ENCODE measurements at places on chromosomes 3 and 15.
A peak's percentile ranks its signal among the peaks of the same experiment; 100 is the strongest.

DNA sequence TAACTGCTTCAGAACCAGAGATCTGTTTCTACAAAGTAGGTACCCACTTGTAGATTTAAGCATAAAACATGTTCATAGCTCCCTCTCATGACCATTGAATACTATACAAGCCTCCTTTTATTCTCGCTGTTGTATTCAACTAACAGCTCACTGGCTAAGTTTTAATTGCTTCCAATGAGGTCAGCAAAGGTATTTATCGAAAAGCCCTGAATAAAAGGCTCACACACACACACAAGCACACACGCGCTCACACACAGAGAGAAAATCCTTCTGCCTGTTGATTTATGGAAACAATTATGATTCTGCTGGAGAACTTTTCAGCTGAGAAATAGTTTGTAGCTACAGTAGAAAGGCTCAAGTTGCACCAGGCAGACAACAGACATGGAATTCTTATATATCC, at the start of gene FGF7:
FGF7 (plus strand) TSS at position 222 of the 400 bp plus-strand sequence. CDS start 1,056 bp downstream, outside the sequence.
- DNase-seq = peak; percentile 64

- no peak for DNase-seq
Observed at GRCh38 chr3:102183623-102184022, 251.2 kb upstream of the ZPLD1 start.

DNA sequence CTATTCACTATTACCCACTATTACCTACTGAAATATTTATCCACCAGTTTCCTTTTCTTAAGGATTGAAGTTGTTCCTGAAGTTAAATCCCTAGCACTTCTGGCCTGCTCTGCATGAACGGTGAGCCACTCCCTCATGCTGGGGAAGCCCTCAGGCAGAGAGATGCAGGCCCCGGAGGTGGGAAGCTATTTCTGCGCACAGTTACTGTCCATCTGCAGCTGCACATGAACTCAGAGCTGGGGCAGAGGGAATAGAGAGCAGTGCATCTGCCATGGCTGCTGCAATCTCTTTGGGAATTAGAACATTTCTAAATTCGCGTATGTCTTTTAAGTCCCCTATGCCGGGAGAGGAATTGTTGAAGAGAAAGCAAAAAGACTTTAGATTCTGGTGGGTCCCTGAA, 6.3 kb upstream of the GALNT15 start:
- no peak for DNase-seq

GRCh38 chr3:20012164-20012563, at the start of gene PP2D1:
PP2D1 (minus strand) TSS chr3:20012264; CDS start chr3:20012072, 192 bp downstream.
- DNase-seq = peak; percentile 6

GRCh38 chr3:153974614-153975013, 146.6 kb upstream of the ARHGEF26 start:
- no peak for DNase-seq

DNA sequence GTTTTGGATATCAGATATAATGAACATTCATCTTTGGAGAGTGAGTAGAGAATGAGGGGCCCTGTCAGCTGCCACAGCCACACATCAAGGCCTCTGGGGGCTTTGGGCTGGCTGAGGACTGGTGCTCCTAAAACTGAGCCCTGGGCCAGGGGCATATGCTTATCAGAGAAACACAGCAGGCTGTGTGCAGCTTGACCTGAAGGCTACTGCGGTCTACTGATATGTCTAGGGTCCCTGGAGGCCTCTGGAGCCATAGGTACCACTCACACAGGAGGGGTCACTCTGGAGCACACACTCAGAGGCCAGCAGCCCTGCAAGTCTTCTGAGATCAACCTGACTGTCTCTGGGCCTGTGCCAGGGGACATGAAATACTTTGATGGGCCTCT, 7.6 kb downstream of the TF start:
- DNase-seq = no peak

- no peak for DNase-seq
Observed at GRCh38 chr15:73369154-73369694, 466 bp upstream of the HCN4 start.

GRCh38 chr3:190996181-190996775, 133.8 kb upstream of the GMNC start:
- no peak for DNase-seq

DNA sequence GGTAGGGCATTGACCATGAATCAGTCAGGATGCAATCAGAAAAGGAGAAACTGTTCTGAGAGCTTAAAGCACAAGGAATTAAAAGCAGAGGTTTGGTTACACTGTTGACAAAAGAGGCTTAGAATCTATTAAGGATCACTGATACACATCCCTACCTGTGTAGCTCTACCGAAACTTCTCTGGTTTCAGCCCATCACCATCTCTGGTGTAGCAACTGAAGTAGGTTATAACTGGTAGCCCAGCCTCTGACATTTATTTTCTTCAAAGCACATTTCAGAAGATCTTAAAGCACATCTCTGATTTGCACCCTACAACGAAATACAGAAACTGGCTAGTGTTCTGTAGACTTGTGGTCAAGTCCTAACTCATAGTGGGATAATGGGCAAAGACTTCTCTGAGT, 283.7 kb downstream of the GBE1 start:
- DNase-seq = no peak

DNA sequence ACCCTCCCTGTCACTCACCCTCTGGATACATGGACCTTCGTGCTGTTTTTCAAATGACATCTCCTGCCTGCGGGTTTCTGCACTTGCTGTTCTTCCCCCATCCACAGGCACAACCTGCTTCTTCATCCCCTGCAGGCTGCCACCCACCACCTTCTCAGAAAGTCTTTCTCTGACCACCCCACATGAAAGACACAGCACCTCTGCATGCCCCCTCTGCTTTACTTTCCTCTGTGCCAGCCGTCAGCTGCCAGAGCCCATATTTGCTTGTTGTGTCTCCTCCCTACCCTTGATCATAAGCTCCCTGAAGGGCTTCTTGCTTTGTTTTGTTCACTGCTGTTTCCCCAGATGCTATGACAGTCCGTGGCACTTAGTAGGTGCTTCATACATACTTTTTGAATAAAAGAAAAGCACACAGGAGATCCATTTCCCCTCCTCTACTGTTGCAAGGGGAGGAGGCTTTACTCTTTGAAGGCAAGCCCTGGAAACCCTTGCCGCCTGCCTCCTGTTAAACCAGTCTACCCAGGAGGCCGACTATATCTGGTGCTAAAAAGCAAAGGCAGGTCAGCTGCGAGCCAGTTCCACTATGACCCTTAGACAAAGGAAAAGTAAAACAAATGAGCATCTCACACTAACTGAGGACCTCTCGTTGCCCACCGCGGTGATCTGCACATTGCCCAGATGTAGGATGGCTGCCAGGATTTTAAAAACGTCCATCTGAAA, 31.9 kb downstream of the MYO5C start:
- DNase-seq = no peak

DNA sequence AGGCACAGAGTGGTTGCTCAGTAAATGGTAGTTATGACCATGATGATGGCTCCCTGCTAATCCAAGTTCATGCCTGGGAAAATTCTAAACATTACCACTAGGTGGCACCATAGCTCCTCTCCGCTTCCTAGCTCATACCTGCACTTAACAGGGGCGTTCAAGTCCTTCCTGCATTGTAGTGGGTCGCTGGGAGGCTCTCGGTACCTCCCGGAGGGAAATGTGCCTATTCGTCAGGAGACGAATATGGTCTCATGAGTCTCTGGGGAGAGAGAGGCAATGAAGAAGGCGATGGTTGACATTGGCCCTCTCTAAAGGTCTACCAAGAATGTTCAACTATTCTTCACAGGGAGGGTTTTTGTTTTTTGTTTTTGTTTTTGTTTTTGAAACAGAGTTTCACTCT, 10.9 kb downstream of the MESP1 start:
- DNase-seq = peak; percentile 74

- DNase-seq = no peak
Observed at GRCh38 chr3:20288050-20288449, 102.0 kb upstream of the SGO1 start.

DNA sequence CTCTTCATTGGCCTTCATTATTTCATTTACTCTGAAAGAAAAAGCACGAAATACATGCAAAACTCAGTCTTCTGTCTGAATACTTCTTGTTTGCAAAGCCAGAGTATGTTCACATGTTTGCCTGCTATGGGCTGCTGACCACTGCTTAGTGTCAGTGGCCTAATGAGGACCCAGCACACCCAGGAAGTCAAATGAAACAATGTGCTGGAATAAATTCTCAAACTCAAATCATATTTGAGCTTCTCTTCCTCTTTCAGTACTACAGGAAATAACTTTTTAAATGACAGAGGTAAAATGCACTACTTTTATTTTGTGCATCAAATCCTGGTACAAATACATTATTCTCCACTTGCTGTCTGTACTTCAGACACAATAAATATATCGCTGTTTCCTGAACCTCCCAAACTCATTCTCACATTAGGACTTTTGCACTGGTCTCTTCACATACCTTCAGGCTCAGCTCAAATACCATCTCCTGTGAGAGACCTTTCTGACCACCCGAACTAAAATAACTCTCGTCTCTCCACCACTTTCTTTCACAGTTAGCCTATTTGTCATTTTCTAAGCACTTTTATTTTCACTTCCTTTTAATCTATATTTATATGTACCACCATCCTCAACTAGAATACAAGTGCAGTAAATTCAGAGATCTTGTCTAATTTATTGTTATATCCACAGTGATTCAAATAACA, 176.8 kb downstream of the TUSC7 start:
- no peak for DNase-seq

- no peak for DNase-seq
Observed at GRCh38 chr3:193843474-193844301, 250.7 kb downstream of the OPA1 start.

DNA sequence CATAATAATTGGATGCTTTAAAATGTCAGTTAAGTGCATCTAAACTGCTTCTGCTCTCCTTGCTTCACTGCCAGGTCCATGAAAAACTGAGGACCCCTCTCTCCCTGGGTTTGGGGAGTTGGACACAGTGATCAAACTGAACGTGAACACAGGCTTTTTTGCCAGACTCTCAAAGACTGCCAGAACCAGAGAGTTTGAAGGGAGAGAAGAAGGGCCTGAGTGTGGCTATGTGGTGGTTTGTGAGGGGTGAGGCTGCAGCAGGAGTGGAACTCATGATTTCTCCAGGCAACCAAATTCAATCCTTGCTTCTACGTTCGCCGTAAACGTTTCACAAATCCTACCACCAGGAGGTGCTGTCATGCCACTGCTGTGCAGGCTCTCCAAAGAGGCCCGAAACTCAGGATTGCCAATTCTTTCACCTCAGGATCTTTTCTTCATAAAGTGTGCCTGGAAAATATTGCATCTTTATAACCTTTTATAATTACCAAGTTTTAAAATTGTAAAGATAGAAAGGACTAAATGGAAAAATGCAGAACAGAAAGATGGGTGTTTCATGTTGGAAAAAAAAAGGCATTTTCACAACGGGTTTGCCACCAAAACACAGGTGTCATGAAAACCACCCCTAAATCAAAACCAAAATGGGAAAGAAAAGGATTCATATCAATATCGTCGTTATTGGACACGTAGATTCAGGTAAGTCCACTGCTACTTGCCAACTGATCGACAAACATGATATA, 19.7 kb downstream of the TM4SF4 start:
- peak; percentile 62 for DNase-seq

GRCh38 chr15:55687792-55688191, 55.2 kb downstream of the PRTG start:
- no peak for DNase-seq

DNA sequence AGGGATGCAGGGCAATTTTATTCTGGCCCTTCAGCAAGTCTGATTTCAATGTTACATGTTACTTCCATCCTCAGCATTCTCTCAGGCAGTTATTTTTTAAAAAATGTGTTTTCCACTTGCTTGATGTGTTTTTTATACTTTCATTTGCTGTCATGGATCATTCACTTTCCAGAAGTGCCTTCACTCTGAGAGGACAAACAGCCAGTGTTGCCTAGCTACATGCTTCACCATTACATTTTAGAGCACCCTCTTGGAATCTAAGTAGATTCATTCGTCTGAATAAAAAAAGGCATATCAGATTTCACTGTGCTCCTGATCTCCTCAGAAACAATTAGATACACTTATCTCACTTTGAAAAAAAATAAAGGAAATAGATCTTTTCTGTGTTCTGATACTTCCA, 93.6 kb upstream of the POU1F1 start:
- no peak for DNase-seq

- DNase-seq = no peak
Observed at GRCh38 chr3:190070622-190071347, 49.9 kb downstream of the P3H2 start.

DNA sequence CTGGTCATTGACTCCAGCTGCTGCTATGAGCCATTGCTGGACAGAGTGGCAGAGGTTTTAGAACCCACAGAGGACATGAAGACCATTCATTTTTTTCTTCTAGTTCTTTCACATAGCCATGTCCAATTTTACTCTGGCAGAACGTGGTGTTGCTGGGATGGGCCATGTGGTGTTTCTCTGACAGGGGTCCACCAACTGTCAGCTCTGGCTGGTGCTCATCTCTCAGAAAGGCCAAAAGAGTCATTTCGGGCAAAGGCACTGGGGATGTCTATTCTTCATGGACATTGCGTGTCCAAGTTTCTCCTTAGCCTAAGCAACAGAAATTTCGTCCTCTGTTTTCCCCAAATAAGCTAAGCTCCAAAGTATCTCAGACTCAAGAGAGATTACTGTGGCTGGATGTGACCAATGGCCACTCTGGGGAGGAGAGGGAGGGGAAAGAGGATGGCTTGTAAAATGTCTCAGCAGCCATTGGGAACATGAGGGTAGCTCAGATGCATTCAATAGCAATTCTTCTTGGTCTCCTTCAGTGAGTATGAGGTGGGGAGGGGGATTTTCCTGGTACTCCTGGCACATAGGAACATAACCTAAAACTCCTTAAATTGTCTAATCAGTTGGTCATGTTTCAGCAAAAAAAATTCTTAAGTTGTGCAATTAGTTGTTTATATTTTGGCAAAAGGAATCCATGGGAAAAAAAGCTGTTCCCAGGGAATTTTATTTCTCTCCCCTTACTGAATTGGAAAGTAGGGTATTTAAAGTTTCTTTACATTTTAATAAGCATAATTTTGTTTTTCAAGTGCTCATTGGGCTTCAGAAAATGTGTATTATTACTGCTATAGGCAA, 131.6 kb upstream of the MITF start:
- DNase-seq = no peak

GRCh38 chr3:85922374-85922773, 963.6 kb downstream of the CADM2 start:
- DNase-seq = no peak

DNA sequence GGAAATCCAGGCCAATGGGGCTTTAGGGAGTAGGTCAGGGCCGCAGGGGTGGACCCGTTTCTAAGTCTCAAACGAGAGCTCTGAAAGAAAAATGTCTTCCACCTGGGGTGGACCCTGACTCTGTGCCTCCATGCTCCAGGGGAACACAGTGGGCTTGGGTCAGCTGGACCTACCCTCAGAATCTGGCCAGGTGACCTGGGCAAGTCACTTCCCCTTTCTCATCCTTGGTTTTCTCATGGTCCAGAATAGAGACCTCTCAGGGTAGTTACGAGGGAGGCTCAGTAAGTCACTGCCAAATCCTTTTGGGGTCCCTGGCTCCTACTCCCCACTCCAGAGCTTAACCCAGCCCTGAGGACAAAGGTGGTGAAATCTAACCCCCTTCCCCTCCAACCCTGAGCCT, 25.8 kb downstream of the EFCAB12 start:
- DNase-seq = no peak

DNA sequence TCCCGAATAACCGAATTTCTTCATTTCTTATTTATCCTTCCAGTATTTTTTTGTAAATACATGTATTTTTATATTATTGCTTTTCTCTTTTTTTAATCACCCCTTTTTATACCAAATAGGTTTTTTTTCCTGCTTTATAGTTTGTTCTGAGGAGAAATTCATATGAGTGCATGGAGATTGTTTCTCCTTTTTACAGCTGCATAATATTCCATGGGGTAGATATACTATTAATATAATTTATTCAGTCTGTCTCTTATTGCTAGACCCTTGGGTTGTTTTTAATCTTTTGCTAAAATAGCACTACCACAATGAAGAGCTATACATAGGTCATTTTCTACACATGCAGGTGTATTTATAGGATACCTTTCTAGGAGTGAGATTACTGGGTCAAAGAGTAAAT, 3.5 kb upstream of the TMEM87A start:
- no peak for DNase-seq
